ENCODE measurements at places on chromosomes 7 and 10. TPM values are rescaled to one million over a fixed set of nuclear protein-coding genes. Genes with fewer than 3 reads are reported as not detected.
A peak's percentile ranks its signal among the peaks of the same experiment; 100 is the strongest.

DNA sequence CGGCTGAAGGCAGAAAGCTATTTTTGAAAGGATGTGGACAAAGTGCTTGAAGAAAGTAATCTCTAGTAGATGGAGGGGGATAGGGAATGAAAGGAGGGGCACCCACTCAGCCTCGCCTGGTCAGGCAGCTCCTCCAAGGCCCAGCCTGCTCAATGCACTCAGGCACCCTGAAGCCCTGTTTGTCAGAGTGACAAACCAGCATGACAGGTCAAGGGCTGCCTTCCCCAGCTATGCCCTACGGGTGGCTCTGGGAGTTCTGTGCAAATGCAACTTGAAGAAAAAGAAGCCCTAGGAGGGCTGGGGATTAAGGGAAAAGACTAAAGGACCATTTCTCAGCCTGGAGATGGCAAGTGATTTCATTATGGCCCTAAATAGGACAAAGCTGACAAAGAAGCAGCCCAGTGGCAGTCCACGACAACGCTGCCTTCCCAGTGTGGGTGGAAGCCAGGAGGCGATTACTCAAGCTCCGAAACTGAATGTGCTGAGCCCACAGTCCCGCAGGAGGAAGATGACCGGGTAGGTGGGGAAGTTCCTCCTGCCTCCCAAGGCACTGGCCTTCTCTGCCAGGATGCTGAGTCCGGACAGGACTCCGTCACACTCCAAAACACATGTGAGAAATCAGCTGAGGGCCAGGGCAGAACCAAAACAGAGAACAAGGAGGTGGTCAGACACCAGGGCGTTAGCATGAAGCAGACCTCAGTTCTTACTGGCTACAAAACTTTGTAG, 16.3 kb downstream of the LIPA start:
- peak; percentile 86 for ATAC-seq

- no peak for ATAC-seq
Observed at GRCh38 chr7:43123457-43123856, 11.0 kb downstream of the HECW1 start.

GRCh38 chr7:27526611-27527347, 135.9 kb downstream of the HIBADH start:
- no peak for ATAC-seq

- no peak for ATAC-seq
Observed at GRCh38 chr7:74042746-74043522, 15.0 kb downstream of the ELN start.

- ATAC-seq: no peak
Observed at GRCh38 chr10:12909836-12910185, 91.7 kb downstream of the CCDC3 start.

- no peak for ATAC-seq
Observed at GRCh38 chr10:47094636-47095035, 183.4 kb downstream of the PTPN20 start.

DNA sequence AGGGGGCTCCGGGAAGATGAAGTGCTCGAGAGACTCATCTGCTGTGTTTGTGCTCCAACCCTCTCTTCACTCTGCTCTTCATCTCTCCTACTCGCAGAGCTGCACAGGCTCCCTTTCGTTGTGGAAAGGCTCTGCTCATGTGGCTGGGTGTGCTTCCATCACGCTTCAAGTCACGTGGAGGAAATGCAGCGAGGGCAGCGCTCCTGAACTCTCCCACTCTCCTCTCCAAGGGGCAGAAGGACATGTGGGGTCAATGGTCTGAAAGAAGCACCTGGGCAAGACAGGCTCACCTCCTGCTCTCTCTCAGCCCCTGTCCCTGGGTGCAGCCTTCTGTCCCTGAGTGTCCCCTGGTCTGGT, 72.6 kb downstream of the USP6NL start:
- no peak for ATAC-seq

- ATAC-seq: peak; percentile 93
Observed at GRCh38 chr7:150942001-150942590, 36.0 kb downstream of the KCNH2 start.

- no peak for ATAC-seq
Observed at GRCh38 chr10:77825965-77826364, 100.6 kb downstream of the DLG5 start.

- ATAC-seq: no peak
Observed at GRCh38 chr7:34488766-34489165, 169.3 kb upstream of the NPSR1 start.

DNA sequence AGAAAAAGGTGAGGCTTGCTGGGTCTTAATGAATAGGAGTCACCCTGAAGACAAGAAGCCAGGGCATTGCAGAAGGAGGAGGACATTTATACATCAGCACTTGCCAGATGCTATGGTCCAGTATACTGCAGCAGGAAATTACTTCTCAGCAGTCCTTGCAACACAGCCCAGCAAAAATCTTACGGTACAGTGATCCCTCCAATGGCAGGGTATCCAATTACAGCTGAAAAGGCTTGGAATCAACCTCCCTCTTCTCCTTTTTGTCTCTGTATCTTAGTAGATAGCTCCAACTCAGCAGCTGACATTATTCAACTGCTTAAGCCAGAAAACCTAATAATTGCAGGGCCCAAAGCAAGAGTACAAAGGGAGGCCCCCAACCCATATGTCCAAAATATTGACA, 128.3 kb upstream of the COBL start:
- ATAC-seq: no peak

GRCh38 chr10:84254552-84255478, 10.0 kb downstream of the RGR start:
- ATAC-seq: no peak

GRCh38 chr10:124708922-124709520, 35.2 kb downstream of the FAM53B start:
- no peak for ATAC-seq

- ATAC-seq: peak; percentile 21
Observed at GRCh38 chr10:71339796-71340589, 20.9 kb downstream of the SLC29A3 start.

GRCh38 chr7:105745681-105746330, 130.6 kb downstream of the ATXN7L1 start:
- no peak for ATAC-seq

DNA sequence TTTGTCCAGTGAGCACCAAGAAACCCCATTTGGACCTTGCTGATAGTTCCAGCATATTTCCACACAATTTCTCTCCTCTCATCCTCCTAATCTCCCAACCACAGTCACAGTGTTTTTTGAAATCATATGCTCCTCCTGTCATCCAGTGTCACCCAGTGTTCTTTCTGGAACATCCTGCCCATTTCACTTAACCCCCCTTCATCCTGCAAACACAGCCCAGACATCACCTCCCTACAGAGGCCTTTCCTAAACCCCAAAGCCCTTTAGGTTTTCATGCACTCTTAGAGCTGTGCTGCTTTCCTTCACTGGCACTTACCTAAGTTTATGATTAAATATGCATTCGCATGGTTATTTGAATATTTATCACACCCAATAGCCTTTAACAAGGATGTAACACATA, 1158.0 kb upstream of the C7orf33 start:
- no peak for ATAC-seq

- no peak for ATAC-seq
Observed at GRCh38 chr10:44411251-44411650, 26.4 kb upstream of the CXCL12 start.

The MOGAT3 gene
- total RNA-seq: not detected

The LRRC4 gene
- total RNA-seq: 0.13 TPM

The TOMM7 gene
- total RNA-seq: 281 TPM

The MBL2 gene
- not detected for total RNA-seq

The OR2A42 gene
- total RNA-seq: not detected

The WEE2 gene
- total RNA-seq: 0.13 TPM
